ENCODE measurements at places on chromosomes 5 and 9. TPM values are rescaled to one million over a fixed set of nuclear protein-coding genes. Genes with fewer than 3 reads are reported as not detected.
A peak's percentile ranks its signal among the peaks of the same experiment; 100 is the strongest.

DNA sequence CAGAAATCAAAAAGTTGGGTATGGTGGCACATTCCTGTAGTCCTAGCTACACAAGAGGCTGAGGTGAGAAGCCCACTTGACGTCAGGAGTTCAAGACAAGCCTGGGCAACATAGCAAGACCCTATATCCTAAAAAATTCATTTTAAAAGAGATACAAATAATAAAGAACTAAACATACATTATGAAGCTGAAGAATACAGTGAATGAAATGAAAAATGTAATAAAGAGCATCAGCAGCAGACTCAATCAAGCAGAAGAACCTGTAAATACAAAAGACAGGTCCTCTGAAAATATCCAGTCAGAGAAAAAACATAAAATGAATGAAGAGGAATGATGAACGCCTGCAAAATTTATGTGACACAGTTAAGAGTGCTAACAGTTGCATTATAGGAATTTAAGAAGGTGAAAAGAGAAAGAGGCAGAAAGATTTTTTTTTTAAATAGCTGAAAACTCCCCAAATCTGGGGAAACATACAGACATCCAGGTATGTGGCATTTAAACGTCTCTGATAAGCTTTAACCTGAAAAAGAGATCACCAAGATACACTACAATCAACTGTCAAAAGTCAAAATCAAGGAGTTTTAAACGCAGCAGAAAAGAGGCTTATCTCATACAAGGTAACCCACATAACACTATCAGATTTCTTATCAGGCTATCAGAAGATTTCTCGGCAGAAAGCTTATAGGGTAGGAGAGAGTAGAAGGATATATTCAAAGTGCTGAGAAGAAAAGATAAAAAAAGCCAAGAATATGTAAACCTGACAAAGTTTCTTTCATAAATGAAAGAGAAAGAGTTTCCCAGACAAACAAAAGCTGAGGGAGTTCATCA, 57.6 kb downstream of the PRRC1 start:
- no peak for DNase-seq

DNA sequence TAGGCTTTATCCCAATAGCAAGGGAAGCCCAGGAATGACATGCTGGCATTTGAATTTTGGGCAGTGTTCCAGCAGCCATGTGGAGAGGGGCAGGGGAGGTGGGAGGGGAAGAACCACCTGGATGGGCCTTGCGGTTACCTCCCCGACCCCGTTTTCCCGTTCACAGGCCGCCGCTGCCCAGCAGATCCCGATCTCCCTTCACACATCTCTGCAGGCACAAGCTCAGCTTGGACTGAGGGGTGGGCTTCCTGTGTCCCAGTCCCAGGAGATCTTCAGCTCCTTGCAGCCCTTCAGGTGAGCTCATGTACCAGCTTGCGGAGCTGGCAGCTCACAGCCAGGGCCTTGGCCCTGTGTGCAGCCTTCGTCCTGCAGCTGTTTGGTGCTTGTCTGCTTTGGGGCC, 15.7 kb upstream of the POMT1 start:
- DNase-seq = no peak

GRCh38 chr9:113957821-113958341, 81.8 kb downstream of the ZNF618 start:
- peak; percentile 94 for DNase-seq

DNA sequence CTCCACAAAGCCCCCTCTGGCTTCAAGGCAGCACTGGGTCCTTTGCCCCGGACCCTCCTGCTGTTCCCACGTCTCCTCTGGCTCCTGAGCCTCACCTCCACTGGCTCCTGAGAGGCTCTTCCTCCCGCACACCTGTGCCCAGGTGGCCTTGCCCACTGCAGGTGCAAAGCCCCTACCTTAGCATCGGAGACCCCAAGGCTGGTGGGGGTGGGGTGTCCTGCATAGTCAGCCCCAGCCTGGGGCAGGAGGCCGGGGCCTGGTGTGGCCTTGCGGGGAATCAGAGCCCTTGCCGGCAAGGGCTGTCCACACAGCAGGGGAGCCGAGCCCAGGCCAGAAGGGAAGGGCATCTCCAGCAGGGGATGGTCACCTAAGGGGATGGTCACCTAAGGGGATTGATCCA, 41.3 kb upstream of the CEP72 start:
- DNase-seq = no peak

DNA sequence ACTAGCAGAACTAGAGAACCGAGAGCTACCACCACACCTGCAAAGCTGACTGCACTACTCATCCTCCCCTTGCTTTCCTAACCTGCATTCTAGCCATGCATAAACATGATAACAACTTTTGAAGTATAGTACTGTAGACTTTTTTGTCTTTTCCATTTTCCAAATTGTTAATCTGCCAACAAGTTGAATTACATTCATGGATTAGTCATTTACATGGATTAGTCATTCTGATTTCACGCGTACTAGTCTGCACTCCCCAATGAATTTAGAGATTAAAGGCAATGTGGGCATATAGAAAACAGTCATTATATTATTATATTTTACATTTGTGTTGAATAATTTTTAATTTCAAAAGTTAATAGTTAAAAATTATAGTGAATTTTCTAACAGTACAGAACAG, 81.4 kb downstream of the EDIL3 start:
- DNase-seq = peak; percentile 62

DNA sequence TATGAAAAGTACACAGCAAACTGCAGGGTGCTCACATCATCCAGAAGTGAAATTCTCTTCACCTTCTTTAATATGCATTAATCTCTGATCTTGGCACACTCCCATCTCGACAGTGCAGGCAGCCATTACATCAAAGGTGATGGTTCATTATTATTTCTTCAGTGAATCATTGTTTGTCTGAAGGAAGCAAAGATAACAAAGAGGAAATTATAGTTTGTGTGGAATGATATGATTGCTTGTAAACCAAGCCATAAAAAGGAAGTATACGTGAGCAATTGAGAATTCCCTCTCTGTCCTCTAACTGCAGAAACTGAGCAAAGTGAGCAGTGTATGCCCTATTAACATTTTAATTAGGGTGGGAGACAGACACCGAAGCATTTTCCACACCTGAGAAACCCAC, 171.6 kb upstream of the PPP1R2B start:
- no peak for DNase-seq

DNA sequence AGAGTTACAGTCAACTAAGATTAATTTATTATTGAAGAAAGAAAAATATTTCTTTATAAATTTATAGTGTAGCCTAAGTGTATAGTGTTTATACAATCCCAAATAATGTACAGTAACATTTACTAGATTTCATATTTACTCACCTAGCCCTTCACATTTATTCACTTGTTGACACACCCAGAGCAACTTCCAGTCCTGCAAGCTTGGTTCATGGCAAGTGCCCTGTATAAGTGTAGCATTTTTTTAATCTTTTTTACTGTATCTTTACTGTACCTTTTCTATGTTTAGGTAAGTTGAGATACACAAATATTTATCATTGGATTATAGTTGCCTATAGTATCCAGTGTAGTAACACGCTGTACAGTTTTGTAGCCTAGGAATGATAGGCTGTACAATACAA, 119.9 kb downstream of the SPATA31D1 start:
- no peak for DNase-seq

DNA sequence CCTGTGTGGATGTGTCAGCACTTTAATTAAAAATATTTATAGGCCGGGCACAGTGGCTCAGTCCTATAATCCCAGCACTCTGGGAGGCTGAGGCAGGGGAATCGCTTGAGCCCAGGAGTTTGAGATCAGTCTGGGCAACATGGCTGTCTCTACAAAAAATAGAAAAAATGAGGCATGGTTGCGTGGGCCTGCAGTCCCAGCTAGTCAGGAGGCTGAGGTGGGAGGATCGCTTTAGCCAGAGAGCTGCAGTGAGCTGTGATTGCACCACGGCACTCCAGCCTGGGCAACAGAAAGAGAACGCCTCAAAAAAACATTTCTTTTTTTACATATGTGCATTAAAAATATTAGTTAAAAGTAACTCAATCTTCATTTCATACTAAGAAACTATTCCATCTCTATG, 6.2 kb downstream of the TBC1D9B start:
- no peak for DNase-seq

AQP7 gene
- total RNA-seq = 0.28 TPM

SH3RF2 gene
- total RNA-seq = 1.1 TPM

DMXL1 gene
- 21.5 TPM for total RNA-seq

EQTN gene
- not detected for total RNA-seq

Data from IMR-90 (cell line).